Hypothalamus (tissue), 51 donors: ENCODE measurements at places on chromosomes 2 and 18.

GRCh38 chr2:179273461-179273962 lies 8.9 kb upstream of the SESTD1 start:
- DNase-seq: no peak

DNA sequence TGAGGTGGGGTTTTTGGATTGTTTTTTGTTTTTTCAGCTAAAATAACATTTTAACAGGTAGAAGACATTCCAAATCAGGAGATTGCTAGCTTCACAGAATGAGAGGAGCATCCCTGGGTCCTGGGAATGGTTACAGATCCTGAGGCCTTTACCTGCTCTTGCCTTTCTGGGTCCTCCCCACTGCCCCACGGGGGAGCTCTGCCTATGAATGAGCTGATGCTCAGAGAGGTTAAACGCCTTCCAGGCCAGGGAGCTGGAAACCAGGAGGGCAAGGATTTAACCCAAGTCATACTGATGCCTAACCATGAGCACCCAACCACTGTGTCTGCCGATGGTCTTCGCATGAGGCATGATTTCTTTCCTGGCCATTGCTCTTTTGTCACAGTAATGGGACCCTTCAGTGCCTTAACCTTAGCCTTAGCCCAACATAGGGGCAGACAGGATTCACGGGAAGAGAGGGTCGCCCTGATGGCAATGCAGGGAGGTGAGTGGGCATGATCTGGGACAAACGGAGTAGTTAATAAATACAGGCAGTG lies 16.1 kb downstream of the MOCOS start:
- DNase-seq: no peak

- DNase-seq: no peak
Observed at GRCh38 chr2:216492597-216493333, 5.9 kb upstream of the RPL37A start.

GRCh38 chr18:59690996-59691395 lies 6.2 kb downstream of the CCBE1 start:
- DNase-seq: no peak

GRCh38 chr18:73954268-73954667 lies 193.4 kb downstream of the FBXO15 start:
- no peak for DNase-seq

DNA sequence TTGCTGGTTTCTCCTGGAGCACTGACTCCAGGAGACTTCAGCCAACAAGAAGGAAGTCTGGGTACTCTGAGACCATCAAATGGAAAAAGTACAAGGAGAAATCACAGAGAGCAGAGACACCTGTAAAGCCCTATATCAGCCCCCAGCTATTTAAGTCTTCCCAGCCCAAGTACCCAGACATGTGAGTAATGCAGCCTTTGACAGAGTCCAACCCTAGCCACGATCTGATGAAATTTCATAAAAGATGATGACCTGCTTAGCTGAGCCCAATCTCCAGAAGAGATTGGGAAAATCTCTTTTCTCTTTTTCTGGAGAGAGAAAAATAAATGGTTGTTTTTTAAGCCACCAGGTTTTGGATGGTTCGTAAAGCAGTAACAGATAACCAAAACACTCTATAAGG lies 196.6 kb downstream of the NBAS start:
- DNase-seq: no peak

- no peak for DNase-seq
Observed at GRCh38 chr2:160242893-160243564, 43.0 kb upstream of the ITGB6 start.
